ENCODE measurements at places on chromosomes 6 and 20. TPM values are rescaled to one million over a fixed set of nuclear protein-coding genes. Genes with fewer than 3 reads are reported as not detected.

DNA sequence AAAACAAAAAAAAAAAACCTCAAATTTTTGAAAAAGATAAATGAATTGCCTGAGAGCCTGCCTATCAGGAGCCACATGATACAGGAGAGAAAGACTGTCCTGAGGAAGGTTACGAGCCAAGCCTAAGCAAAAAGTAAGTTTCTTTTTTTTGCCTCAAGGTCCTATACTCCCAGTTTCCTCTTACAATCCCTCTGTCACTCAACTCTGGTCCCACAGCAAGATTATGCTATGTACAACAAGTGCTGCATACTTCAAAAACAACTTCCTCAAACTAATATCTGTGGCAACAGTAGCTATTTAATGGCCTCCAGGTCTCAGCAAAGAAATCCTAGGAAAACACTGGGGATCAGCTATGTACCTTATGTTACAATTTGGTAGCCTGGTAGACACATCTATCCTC, 46.8 kb downstream of the PLN start:
- no peaks in the 10 kb centered on the region for H3K36me3 ChIP-seq
- H3K27me3 ChIP-seq: no peaks in the 10 kb centered on the region
- DNase-seq: no peak
- H3K4me1 ChIP-seq: no peaks in the 10 kb centered on the region
- no peak overlapping the region for H3K4me3 ChIP-seq

- no peaks in the 10 kb centered on the region for H3K4me1 ChIP-seq
- H3K27ac ChIP-seq: no peak overlapping the region
- DNase-seq: no peak
- H3K4me3 ChIP-seq: no peak overlapping the region
- no peaks in the 10 kb centered on the region for H3K36me3 ChIP-seq
Measured at GRCh38 chr6:3871939-3872338, 22.8 kb downstream of the FAM50B start.

The ASXL1 gene
- 29.3 TPM for total RNA-seq

The TCF21 gene
- 8.2 TPM for total RNA-seq

The WFDC2 gene
- total RNA-seq: not detected
